Naive thymus-derived CD4-positive, alpha-beta T cell (primary cell): ENCODE measurements at places on chromosomes 7 and 10.

GRCh38 chr10:93417921-93418320, 64.2 kb downstream of the MYOF start:
- no peak for DNase-seq

- DNase-seq = no peak
Observed at GRCh38 chr10:103982639-103983038, 15.7 kb downstream of the SLK start.

DNA sequence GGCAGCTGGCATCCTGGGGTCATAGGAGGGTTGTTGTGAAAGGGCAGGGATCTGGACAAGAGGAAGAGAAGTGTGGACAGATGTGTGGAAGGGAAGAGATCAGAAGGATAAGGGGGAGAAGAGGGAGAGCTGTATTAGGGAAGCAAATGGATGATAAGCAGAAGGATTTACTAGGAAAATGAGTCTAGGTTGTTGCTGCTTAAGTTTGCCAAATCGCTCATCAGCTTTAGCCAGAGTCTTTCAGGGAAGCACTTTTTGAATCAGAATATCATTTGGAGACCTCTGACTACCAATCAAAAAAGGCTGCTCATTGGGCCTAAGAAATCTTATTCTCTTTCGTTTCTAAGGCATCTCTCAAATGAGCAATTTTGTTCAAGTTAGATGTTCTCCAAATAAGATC, 2.6 kb upstream of the CSGALNACT2 start:
- DNase-seq = no peak

DNA sequence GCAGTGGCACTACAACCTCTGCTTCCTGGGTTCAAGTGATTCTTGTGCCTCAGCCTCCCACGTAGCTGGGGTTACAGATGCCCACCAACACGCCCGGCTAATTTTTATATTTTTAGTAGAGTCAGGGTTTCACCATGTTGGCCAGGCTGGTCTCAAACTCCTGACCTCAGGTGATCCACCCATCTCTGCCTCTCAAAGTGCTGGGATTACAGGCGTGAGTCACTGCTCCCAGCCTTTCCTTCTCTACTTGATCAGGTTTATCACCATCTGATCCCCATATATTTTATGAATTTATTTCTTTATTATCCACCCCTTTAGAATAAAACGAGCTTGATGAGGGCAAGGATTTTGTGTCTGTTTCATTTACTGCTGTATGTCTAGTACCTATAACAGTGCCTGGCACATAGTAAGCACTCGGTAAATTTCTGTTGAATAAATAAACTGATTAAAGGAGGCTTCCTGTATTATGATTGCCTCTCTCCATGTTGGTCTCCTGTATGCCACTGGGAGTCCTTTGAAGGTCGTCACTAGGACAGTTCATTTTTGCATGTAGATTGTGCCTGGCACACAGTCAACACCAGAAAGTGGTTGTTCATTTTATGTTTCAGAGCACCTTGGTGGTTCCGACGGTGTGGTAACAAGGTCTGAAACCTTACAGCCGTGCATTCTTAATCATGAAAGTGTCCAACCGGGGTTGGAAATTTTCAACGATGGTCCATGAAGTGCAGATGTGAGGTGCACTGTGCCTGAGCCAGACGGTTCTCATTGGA, 9.6 kb upstream of the EIF3A start:
- no peak for DNase-seq

GRCh38 chr10:127148066-127148932, 48.1 kb downstream of the INSYN2A start:
- no peak for DNase-seq

- DNase-seq = no peak
Observed at GRCh38 chr10:75827587-75828021, 396.2 kb downstream of the LRMDA start.

DNA sequence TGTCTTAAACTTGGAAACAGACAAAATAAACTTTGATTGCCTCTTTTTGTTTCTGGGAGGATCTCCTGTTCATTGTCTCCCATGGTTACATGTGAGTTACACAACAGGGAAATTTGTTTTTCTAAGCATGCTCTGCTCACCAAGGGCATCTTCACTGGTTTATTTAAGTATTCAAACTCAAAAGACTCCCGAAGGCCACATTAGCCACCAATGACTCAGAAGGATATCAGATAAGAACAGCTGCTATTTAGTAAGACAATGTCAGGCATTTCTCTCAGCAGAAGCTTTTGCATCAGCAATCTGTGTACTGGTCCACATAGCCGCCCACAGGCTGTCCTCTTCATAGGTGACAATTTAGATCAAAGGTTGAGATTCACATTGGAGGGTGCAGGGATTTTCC, 19.3 kb downstream of the OR6B1 start:
- DNase-seq = no peak

GRCh38 chr7:134954197-134955082, 31.9 kb upstream of the AGBL3 start:
- peak; percentile 29 for DNase-seq

DNA sequence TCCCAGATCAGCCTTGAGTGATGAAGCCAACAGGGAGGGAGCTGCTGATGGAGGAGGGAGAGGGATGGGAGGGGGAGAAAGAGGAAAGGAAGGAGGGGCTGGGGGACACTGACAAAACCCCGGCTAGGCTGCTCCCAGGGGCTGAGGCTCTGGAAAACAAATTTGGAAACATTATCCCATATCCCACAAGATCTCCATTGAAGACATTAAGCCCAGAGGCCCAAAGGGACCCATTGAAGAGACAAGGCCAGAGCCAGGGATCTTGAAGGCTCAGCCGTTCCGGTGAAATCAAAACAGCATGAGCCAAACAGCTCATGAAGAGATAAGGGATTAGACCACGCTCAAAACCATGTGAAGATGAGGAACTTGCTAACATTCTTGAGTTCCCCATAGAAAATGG, 184.3 kb upstream of the ITGB1 start:
- no peak for DNase-seq

- DNase-seq = no peak
Observed at GRCh38 chr10:89235073-89235798, 16.3 kb downstream of the LIPA start.

DNA sequence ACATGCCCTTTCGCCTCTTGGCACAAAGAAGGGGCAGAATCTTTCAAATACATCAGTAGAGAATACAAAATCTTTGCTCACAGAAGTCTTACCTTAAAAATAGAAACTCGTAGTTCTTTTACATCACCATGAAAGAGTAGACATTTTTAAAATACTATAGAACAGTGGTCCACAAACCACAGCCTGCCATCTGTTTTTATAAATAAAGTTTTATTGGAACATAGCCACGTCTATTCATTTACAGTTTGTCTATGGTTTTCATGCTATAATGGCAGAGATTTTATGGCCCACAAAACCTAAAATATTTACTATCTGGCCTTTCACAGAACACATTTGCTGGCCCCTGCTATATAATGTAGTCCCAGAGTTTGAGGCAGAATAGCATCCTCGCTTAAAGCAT, 46.1 kb upstream of the CABCOCO1 start:
- no peak for DNase-seq

GRCh38 chr7:55185941-55186609, 167.3 kb downstream of the EGFR start:
- no peak for DNase-seq

DNA sequence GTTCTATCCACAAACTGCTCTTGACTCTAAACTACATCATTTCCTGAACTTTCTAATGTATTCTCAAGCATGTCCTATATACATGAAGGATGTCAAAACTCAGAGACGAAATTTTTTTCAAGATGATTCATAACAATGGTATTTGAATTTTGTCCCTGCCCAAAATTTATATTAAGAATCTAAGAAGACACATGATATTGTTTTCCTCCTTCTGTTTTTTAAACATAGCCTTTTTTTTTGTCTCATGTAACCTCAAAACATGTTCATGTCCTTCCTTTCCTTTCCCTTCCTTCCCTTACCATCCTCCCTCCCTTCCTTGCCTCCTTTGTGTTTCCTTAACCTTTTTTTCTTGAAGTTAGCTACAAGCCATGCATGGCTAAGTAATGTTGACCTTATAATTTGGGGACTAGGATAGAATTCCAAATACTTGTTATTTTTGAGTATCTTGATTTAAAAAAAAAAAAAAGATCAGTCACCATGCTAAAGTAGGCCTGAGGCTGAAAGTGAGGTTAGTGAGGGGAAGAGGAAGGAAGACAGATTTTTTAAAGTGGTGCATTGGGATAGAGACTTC, 163.0 kb downstream of the SUGCT start:
- DNase-seq = no peak

DNA sequence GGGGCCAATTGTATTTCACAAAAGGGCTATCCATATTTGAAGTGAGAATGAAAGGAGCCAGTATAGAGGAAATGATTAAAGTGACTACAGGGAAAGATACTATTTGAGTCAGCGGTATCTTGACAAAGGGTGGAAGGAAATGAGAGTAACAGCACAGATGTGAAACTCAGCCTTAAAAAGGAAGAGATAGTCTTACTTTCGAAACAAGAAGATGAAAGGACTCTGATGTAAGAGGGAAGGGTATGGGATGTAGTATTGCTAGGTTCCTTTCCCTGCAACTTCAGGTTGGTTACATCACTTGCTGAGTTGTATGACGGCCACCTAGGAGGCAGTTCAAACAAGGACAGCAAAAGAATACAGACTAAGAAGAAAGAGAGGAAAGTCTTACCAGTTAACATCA, 13.7 kb downstream of the CISD1 start:
- peak; percentile 17 for DNase-seq

GRCh38 chr10:22990443-22990842, 62.6 kb downstream of the ARMC3 start:
- no peak for DNase-seq

GRCh38 chr7:20892776-20893175, 106.1 kb upstream of the SP8 start:
- DNase-seq = no peak

GRCh38 chr7:311796-312195, 21.8 kb downstream of the FOXL3 start:
- DNase-seq = no peak

GRCh38 chr10:31319602-31320549, 860 bp downstream of the ZEB1 start:
- peak; percentile 64 for DNase-seq

DNA sequence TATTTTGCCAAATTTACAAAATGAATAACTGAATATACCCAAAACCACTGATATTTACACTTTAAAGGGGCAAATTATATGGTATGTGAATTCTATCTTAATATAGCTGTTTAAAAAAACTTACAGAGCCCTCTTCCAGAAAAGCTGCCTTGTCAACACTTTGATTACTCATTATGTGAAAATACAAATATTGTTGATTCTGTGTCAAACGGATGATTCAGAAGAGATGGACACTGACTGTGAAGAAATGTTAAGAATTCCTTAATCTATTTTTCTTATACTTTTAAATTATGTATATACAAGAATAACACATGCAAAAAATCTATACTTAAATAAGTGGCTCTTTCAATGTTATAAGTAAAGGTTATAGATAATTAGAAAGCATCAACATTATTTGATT, 41.5 kb downstream of the SMURF1 start:
- no peak for DNase-seq

DNA sequence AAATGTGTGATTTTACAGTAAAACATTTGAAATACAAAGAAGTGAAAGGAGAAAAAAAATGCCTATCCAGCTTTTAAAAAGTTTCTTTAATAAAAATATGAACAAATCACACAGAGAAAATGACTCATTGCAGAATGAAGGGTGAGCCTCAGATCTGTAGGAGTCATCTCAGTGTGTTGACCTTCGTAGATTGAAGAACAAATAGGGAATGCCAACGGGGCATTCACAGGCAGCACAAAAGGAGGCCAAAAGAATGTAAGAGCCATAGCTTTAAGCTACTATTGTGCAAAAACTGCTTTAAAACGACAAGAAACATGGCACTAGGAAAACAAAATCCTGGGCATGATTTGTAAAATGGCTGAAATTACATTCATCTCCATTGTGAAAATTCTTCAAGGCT, 782.7 kb upstream of the CELF2 start:
- DNase-seq = no peak

- no peak for DNase-seq
Observed at GRCh38 chr10:80545258-80545881, 7.7 kb downstream of the SH2D4B start.

DNA sequence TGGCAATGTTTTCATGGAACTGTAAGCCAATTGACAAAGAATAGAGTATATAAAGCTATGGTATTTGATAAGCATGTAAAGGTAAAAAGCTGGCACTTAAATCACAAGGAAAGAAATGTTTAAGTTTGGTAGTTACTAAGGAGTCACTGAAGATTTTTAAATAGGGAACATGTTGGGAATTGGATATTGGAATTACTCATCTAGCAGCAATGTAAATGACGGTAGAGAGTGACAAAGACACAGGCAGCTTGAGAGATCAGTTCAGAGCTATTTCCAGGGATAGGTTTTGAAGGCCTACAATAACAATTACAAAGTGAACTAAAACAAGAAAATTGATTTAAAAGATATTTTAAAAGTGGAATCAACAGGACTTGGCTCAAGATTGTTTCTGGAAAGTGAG, 36.8 kb downstream of the SP8 start:
- DNase-seq = no peak

DNA sequence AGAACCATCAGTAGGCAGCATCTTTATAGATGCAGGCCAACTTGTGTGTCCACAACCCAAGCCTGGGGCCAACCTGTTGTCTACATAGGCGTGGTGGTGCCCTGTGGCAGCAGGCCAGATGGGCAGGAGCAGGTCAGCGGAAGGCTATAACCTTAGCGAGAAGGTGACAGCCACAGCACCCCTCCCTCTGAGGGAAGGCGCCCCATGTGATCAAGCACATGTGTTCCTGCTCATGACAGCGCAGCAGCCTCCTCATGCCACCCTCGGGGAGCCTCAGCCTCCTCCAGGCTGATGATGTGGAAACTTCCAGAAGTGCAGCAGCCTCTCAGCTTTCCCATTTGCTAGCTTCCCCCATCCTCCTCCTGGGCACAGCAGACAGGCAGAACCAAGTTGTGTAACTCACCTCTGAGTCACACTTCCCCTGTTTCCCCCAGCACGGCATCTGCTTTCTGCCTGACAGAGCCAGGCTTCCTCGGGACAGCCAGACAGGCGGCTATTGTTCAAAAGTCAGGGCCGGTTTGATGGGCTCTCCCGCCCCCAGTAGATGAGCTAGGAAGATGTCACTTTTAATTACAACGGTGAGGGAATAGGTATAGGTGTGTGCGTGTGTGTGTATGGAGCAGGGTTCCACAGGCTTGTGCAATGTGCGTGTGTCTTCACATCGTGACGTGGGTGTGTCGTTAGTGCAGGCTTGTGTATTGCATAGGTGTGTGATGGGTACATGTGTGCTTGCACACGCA, 312.0 kb upstream of the ZMIZ1 start:
- no peak for DNase-seq

GRCh38 chr10:79315602-79315920, 31.7 kb upstream of the PPIF start:
- DNase-seq = no peak

DNA sequence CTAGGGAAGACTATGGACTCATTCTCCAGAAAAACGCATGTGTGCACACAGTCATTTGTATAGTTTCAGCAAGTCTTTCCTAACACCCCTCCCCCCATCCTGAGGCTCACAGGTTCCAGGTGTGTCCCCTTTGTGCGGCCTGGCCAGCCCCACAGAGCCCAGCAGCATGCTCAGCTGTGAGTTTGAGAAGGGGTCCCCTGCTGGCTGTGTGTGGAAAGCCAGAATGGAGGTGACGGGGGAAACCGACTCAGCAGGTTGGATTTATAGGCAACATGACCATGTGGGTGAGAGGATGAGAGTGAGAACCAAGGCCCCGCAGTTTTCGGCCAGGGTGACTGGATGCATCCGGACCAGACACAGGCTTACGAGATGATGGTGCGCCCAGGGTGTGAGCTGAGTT, 9.9 kb downstream of the PTPRE start:
- DNase-seq = no peak

GRCh38 chr10:113028456-113029440, 78.7 kb downstream of the TCF7L2 start:
- no peak for DNase-seq
